Stimulated activated CD4-positive, alpha-beta T cell treated with anti-CD3 and anti-CD28 coated beads, Interleukin-1b, Interleukin-23, amount 100 ng/mL, for 24 hours (primary cell): ENCODE measurements at places on chromosomes 16 and 17.

- no peak for DNase-seq
Measured at GRCh38 chr17:44241106-44241624, 21.7 kb upstream of the UBTF start.

DNA sequence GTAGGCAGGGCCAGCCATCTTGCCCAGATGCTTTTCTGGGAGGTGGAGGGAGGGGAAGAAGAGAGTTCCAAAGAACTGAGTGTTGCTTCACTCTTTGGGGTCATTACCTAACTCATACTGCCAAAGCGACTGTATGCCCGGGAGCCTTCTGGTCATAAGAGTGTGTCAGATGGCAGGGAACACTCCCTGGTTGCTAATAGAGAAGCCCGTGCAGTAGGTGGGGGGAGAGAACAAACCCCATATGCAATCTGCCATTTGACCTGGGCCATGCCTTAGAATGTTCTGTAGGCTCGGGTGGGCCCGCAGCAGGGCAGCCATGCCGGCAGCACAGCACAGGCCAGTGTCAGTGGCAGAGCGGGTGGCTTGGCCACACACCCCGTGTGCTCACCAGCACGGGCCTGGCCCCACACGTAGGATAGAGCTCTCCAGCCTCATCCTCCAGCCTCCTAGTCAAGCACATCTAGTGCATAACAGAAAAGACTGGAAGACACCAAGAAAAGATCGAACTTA lies 120.5 kb downstream of the SOCS1 start:
- DNase-seq, result no peak

DNA sequence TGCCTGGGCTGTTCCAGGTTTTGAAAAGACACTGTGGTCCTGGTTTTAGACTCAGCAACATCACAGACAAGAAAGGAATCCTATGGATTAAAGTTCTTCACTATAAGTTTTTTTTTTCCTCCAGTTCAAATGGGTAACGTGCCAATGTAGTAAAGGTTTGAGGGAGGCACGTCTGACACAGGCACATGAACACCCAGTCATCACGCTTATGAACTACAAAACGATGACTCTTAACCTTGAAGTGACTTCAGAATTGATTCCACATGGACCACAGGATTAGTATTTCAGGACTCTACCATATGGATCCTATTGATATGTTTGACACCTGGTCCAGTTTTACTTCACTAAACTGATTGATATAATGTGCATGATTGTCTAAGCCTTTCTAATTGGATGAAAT lies 2.3 kb downstream of the PRMT7 start:
- no peak for DNase-seq

DNA sequence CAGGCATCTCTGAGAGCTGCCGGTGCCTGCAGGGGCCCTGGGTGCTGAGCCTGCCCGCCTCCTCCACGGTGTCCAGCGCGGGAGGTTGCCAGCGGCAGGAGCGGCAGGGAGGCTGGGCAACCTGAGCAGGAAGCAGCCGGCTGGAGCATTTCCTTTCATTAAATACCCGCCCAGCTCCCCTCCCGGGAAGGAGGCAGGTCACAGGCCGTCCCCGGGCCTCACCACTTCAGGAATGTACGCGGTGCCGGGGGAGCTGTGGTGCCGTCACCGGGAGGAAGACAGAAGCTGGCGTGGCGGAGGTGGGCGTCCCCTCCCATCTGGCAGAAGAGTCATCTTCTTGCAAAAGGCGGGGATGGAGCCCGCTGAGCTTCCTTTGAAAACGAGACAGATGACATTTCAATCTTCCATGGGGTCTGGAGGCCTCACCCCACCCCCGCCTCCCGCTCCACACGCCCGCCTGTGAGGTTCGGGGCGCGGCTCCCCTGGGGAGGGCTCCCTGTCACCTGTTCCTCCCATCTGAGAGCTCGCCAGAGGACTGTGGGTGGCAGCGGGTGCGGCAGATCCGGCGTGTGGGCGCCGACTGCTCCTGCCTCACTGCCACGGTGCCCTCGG lies 16.0 kb downstream of the SOX8 start:
- DNase-seq, result peak; percentile 51

GRCh38 chr16:892536-893255 lies 78.1 kb downstream of the LMF1 start:
- no peak for DNase-seq

GRCh38 chr16:78599271-78599670 lies 499.8 kb downstream of the WWOX start:
- DNase-seq, result no peak

GRCh38 chr17:82240506-82241182 lies 11.8 kb downstream of the SLC16A3 start:
- DNase-seq, result no peak

GRCh38 chr16:56632156-56632847 lies at the start of gene MT1M:
TSS of gene MT1M (plus strand) at chr16:56632659. CDS start at chr16:56632732, 73 bp downstream.
- no peak for DNase-seq

- DNase-seq, result no peak
Measured at GRCh38 chr17:74892974-74893911, at the start of gene FADS6. TSS of gene FADS6 (minus strand) at chr17:74893633. CDS start at chr17:74893595, 38 bp downstream.

GRCh38 chr17:47830396-47831002 lies 842 bp downstream of the MRPL10 start:
- DNase-seq, result no peak
